ENCODE measurements at places on chromosomes 12 and 14.

GRCh38 chr14:36503771-36504741, 16.0 kb downstream of the NKX2-1 start:
- peak; percentile 44 for DNase-seq

GRCh38 chr12:30417697-30418231, 277.9 kb downstream of the IPO8 start:
- no peak for DNase-seq

DNA sequence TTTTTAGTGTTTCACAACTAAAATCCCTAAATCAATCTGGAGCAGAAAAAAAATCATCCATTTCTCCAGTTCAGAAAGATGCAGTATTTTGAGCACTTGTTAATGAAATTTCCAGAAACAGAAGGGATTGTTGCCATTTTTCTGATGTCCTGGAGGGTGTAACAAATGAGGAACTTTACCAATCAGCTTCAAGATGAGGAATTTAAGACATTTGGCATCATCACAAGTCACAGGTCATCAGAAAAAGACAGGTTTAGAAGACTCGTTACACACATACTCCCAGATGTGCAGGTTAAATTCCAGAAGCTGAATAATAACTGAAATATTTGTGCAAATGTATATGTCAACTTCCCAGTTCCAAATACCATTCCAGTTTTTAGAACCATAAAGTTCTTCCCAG, 482 bp upstream of the PSMC1 start:
- no peak for DNase-seq

DNA sequence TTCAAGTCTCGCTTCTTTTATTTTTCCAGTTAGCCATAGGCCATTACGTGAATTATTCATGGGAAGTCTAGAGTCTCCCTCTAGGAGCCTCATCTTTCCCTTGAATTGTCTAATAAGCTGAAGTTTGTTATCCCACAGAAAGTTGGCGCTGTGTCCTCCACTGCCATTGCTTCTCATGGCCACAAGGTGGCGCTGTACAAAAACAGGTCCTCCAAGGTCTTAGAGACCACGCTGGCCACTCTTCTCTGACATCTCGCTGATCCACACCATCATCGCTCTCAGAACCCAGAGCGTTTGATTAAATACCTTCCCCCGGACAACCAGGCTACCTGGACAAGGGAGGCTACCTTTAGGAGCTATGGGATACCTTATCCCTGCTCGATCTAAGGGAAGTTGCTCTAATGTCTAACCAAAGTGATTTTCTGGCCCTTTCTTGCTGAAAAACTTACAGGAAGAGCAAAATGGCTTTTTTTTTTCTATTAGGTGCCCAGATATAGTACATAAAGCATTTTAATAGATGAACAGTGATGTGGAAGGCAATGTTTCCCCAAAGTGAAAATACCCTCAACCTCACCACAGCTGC, 110.0 kb downstream of the CCDC60 start:
- DNase-seq = peak; percentile 45

DNA sequence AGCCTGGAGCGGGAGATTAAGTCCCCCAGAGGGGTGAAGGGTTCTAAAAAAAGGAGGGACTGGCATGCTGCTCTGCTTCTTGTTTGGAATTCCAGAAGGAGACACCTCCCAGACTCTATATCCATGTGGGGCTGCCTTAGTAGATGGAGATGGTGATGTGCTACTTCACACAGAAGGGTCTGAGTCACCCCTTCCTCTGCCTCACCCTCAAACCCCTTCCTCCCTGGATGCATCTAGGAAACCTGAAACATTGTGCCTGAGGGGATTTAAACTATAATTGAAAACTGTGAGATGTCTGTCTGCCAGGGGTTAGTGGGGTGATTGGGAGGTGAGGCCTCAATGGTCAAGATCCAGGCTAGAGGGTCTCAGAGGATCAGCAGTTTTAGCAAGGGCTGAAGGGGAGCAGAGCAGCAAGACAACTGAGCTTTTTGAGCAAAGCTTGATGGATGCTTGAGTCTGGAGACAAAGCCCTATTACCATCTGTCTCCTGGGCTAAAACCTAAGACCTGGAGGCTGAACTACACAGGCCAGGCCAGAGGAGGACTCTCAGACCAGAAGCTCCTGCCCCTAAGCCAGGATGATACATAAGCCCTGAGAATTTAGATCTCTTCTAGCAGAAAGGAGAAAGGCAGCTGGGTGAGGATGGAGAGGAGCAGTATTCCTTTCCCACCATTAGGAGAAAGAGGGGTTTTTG, 314.7 kb upstream of the ATP2B1 start:
- no peak for DNase-seq

DNA sequence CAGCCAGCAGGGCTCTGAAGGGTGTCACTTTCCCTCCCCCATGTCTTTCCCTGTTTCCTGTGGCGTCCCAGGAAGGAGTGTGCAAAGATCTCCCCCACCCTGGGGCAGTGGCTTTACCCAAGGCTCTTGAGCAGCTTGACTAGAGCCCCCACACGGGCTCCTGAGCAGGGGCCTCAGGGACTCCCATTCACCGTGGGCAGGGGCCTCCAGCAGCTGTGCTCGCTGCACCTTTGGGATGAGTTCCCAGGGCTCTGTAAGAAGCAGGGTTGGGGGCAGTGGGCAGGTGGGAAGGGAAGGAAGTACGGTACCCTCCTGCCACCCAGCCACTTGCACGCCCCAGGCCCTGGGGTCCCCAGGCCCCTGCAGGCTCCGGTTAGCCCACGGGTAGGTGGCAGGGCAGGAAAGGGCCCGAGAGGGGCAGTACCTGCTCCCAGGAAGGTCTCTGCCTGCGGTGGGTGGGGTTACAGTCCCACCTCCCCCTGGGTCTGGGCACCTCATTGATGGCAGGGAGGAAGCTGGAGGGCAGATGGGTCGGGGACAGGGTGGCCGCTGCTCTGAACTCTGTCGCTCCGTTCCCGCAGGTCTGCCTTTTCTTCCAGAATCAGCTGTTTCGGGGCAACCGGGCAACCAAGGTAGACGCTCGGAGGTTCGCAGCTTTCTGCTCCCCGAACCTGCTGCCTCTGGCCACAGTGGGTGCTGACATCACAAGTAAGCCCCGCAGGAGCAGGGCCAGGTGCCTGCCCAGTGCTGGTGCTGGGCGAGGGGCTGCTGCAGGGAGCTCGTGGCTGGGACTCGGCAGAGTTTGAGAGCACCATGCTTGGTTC, 13.0 kb downstream of the ASPG start:
- no peak for DNase-seq

GRCh38 chr14:92952481-92953298, 29.7 kb downstream of the CHGA start:
- no peak for DNase-seq

Measured in SHP77 treated with DMSO at 0.1 percent for 48 hours (cell line).